ENCODE measurements at places on chromosomes 2 and 18.

DNA sequence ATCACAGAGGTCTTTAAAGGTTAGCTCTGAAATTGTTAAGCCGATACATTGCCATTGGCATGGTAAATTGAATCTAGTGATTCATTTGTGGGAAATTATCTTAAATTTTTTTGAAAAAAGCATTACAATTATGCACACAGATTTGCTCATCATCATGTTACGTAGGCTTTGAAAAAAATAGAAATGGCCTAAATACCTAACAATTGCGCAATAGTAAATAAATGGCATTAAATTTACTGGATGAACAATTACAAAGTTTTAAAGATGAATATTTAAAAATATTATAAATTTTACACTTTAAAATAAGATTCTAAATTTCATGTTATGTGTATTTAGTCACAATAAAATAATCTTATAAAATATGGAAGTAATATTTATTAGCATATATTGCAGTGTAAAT lies 171.3 kb downstream of the RPRM start:
- no peak for DNase-seq

- DNase-seq: no peak
Observed at GRCh38 chr2:128362889-128363228, 44.2 kb upstream of the HS6ST1 start.

GRCh38 chr2:240419271-240419670 lies 16.2 kb upstream of the GPC1 start:
- DNase-seq: no peak

- no peak for DNase-seq
Observed at GRCh38 chr2:44001716-44002115, 5.9 kb upstream of the LRPPRC start.

- no peak for DNase-seq
Observed at GRCh38 chr2:38945911-38946310, 56.2 kb downstream of the ARHGEF33 start.

DNA sequence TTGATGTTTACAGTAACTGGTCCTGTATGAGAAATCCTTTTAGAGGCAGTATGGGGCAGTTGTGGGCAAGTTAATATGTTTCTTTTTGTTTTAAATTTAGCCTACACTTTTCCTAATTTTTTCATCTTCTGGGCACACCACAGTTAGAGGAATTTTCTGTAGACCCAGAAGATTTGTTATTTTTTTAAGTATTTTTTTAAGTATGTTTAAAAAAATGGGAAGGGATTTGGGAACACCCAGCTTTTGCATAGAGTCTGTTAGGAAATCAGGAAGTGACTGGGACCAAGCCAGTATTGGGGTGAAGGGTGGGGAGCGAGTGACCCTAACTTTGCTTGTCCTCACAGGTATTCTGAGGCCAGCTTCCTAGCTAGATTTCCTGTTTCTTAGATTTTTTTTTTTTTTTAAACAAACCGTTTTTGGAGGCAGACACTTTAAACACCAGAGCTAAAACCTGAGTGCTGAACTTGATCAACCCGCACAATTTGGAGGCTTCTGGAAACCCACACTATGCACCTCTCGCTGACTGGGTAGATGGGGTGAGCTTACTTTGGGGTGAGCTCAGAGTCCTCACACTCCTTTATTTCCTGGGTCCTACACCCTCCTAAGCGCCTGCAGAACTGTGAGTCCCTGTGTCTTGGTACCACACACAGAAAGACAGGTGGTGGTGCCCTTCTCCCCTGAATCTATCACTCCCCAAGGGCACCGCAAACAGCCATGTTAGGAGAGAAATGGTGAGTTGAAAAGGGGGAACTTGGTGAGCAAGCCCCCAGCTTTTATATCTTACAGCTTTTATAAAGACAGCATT lies 5.2 kb downstream of the GATA6 start:
- DNase-seq: no peak

Data from NCI-H1092 (cell line).